ENCODE measurements at places on chromosomes 4 and X. TPM values are rescaled to one million over a fixed set of nuclear protein-coding genes. Genes with fewer than 3 reads are reported as not detected.

DNA sequence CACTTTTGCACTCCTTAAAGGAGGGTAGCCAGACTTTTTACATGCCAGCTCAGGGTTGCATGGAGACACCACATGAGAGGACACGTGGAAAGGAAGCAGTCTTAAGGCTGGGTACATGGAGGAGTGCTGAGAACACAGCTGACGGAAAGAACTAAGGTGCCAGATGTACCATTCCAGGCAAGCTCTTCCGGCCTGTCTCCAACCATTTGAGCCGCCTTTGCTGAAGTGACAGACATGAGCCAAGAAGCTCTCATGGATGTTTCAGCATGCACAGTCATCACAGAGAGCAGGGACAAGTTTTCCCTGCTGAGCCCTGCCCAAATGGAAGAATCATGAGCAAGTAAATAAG is 83.4 kb upstream of the BMP2K start:
- DNase-seq = no peak

DNA sequence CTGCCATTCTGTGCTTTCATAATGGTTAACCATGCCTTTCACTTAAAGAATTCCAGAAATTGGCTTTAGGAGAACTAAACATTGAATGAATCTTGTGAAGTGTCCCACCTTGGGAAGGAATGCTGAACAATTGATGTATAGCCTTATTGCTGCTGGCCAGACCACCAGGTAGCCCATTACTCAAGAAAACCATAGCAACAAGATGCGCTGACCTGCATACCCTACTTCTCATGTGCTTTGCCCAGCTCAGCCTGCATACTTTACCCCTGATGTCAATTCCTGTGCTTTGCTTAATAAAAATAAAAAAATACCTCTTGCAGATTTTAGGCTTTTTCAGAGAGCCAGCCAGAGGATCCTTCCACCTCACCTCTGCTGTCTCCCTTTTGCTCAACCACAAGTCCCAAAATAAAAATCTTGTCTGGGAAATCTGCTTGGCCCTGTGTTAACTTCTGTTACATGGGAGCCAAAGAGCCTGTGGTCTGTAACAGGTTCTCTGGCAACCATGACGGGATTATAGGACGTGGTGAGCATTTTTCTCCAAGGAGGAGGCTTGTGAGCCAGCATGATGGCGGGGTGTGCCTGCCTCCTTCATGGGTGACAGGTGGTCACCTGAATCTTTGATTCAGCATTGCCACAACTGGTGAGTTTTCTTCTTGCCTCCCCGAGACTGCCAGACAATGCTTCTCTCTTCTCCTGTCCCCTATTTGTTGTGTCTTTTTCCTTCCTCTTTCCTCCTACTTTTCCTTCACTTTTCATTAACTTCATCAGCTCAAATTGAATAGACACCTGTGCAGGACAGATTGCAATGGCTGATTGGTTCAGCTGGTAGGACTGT is 106.8 kb downstream of the ARSJ start:
- DNase-seq = no peak

- DNase-seq = no peak
These were observed 110.0 kb downstream of the CBR4 start for GRCh38 chr4:168900080-168900479.

Gene ADH6
- 0.47 TPM for total RNA-seq

DNA sequence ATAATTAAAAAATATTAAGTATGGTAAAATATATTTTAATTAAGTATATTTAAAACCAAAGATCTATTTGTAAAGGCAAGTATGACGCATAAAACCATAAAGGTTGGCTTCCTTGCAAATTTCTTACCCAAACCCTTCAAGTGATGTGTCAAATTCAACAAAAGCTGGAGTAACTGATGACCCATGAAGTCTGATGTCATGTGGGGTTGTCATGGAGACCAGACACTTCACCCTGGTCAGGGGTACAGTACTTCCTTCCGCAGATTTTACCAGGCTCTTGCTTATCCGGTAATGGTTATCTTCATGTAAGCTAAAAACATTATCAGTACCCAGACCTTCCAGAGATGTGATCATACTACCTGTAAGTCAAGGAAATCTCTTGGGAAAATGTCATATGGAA is 170.1 kb downstream of the WDFY3 start:
- DNase-seq = no peak

GRCh38 chr4:13348216-13348615 is 135.9 kb downstream of the RAB28 start:
- no peak for DNase-seq

GRCh38 chrX:636981-637659 is 6.5 kb downstream of the SHOX start:
- DNase-seq = no peak

DNA sequence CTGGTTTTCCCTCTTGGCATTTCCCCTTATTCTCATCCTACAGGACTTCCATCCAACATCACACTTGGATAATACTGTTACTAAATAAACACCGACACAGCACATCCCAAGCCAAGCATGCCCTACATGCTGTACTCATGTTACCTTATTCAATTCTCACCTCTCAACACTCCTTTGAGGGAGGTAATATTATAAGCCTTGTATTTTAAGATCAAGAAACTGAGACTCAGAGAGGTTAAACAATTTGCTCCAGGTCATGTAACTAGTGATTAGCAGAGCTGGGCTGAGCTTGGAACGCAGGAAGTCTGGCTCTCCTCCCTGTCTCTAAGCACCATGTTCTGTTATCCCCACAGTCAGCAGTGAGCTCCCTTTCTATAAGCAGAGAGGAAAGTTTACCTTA is 333.6 kb upstream of the IGFBP7 start:
- DNase-seq = no peak

- DNase-seq = no peak
These were observed 72.5 kb downstream of the FAT1 start for GRCh38 chr4:186651181-186651603.

Gene NAP1L3
- total RNA-seq = 0.38 TPM

Gene AMOT
- total RNA-seq = 14.4 TPM

DNA sequence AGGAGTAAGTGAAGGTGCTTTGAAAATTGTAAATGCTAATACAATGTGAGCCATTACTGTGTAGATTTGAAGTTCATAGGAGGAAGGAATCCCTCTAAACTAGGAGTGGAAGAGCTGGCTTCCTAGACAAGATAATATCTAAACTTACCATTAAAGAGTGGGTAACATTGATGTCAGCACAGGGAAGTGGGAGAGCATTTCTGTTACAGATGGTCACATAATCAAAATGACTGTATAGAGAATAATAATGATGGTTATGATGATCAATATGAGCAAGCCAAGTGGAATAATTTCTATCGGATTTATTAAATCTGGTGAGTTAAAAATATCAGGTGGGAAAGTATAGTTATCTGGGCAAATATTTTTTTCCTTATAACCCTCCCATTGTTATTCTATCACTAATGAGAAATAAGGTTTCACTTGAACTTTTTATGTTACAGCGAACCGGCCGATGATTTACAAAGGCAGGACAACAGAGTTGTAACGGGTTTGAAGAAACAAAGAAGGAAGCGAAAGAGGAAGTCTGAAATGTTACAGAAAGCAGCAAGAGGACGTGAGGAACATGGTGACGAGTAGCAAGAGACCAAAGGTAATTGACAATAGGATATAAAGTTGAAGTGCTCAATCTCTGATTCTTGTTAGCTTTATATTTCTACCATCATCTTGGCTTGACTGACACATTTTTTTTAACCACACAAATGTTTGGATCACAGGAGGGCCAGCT is 43.5 kb downstream of the FMR1NB start:
- DNase-seq = no peak

Gene VGLL1
- total RNA-seq = 0.43 TPM

DNA sequence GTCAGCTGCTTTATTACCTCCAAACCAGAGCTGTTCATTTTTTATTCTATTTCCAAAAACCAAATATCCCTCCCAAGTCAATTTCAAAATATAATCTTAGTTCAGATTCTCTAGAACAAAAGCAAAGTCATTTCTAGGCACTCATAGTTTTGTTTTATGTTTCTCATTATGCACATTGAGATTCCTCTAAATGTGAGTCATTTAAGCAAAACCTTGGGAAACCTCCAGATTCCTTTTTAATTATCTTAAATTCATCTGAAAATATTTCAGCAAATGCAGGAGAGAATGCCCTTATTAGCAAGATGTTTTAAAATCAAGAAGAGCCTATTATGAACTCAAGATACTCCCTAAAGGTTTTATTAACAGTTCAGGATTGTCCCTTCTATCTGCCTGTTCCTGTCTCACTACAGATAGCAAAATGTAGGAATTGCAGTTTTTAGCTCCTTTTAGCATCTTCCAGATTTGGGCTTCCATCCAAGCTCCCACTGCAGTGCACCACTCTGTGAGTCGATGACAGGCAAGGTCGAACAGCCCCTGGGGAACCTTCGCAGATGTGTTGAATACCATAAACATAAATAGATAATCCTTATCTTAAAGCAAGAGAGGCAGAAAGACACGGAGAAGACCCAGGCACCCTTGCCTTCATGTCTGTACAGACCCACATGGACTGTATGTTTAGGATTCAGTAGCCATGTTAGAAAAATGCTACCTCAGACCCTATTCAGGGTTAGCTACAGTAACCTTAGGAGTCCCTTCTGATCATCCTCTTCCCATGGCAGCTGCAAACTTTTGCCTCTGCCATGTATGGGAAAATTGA is 11.3 kb upstream of the SLC9A7 start:
- DNase-seq = no peak

- DNase-seq = no peak
These were observed 28.1 kb upstream of the IL3RA start for GRCh38 chrX:1308476-1308875.

Gene CCKAR
- 0.12 TPM for total RNA-seq

Measured in pancreas (tissue), 10 donors.